CD4-positive, alpha-beta memory T cell (primary cell): ENCODE measurements at places on chromosomes 2 and 18.

- DNase-seq = peak; percentile 9
Measured at GRCh38 chr18:43571078-43571689, 293.9 kb upstream of the SYT4 start.

DNA sequence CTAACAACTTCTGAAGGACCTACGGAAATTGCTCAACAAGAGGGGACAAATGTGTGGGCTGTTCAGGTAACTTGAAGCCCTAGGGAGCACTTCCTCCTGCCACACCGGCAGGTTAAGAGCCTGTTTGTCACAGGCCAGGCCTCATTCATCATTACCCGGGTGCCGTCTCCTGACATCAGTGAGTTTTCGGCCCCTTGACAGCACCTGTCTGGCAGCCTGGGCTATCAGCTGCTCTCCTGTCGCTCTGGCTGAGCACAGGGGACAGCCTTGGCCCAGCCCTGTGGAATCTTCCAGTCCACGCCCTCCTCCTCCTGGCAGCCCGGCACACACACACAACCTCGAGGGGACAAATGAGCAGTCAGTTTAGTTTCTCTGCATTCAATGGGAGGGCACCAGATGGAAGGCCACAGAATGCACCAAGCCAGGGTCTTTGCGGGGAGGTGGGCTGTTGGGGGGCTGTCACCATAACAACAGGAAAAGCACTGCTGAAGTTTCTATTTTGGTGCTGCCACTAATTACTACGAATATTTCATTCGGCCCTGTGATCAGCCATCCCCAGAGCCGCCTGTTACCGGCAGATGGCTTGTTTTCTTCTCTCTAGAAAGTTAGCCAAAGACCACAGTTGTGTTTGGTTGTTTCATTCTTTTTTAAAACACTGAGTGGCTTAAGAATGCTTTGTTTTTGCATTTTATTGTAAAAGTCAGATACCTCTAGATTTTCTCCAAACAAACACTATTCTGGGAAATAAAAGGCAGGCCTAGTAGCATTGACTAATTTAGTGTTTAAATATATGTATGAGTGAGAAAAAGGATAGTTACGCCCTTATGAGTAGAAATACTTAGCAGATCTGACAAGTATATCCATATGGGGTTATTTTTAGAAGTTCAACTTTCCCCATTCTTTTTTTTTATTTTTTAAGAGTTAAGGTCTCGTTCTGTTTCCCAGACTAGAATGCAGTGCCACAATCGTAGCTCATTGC is 189.9 kb upstream of the NDUFV2 start:
- DNase-seq = no peak

GRCh38 chr2:73489053-73489452 is 103.4 kb downstream of the ALMS1 start:
- DNase-seq = no peak

DNA sequence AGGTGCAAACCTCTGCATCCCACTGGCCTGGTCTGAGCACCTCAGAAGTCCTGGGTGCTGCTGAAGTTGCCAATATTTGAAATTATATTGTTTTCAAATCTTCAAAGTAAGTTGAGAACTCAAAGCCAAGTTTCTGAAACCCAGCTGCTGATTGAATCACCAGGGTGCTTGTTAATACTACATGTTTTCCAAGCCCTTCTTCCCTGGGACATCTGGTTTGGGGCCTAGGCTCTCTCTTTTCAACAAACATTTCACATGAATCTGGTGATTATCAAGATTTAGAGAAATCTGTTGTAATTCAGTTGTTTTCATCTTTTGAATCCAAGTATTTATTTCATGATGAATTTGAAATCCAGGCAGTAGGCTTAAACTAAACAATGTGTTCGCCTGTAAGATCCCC is 24.4 kb downstream of the MLPH start:
- no peak for DNase-seq
